ENCODE measurements at places on chromosomes 1 and 21.

- no peak for DNase-seq
Observed at GRCh38 chr1:66779475-66780078, 21.5 kb downstream of the INSL5 start.

GRCh38 chr1:168045311-168045710 lies 91.4 kb downstream of the GPR161 start:
- no peak for DNase-seq

GRCh38 chr1:170262276-170262939 lies 116.6 kb downstream of the NTMT2 start:
- DNase-seq = no peak

GRCh38 chr1:166920561-166921475 lies 44.8 kb upstream of the TADA1 start:
- DNase-seq = no peak

GRCh38 chr21:16942703-16943102 lies 570.1 kb upstream of the CXADR start:
- peak; percentile 6 for DNase-seq

DNA sequence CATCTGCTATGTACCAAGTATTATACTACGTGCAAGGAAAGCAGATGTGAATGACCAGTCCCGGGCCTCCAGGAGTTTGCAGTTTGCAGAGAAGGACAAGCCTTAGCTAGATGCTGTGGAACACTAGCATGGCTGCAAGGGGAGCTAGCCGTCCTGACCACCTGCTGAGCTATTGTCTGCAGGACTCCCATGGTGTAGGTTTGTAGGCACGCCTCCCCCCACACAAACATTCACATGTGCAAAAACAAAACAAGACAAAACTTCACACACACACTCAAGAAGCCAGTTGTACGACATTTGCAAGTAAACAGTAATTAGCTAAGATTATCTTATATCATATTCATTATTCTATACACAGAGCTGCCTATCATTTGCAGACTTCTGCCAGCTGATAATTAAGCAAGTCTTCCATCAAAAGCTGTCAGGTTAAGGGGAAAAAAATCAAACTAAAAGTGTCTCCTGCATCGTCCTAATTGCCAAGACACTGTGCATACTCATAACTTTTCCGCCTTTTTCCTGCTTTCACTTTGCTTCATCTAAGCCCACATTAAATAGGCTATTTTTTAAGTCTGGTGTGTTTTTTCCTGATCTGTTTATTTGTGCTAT lies 10.7 kb upstream of the HNRNPU start:
- DNase-seq = no peak

DNA sequence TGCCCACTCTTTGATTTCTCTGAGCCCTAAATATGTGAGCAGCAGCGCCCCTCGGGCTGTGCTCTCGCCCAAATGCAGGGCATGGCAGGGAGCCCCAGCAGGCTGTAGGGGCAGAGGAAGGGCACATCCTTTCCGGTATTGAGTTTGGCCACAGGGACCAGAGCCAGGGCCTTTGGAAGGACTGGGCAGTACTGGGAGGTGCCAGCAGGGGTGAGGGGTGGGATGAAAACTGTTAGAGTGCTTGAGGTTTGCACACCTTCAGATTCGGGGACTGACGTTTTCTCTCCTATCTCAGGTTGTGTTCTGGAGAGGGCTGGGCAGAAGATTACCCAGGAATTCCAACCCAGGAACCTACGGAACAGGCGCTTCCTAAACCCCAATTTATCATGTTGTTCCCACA lies 2.2 kb upstream of the ATP1A2 start:
- DNase-seq = no peak

DNA sequence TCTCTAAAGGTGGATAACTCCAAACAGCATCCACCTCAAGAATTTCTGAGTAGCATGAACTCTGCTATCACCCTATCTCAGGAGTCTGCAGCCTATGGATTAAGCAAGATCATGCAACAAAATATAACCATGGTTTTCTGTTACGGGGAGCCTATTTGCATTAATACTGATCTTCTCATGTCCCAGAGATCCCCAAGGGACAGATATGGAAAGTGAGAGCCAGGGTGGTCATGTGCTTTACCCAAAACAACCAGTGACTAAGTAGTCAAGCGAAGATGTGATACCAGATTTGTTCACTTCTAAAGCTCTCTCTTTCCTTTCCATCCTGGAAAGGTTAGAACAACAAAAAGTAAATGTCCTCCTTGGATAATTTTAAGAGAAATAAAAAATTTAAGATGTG lies 125.1 kb downstream of the PRRX1 start:
- DNase-seq = no peak

DNA sequence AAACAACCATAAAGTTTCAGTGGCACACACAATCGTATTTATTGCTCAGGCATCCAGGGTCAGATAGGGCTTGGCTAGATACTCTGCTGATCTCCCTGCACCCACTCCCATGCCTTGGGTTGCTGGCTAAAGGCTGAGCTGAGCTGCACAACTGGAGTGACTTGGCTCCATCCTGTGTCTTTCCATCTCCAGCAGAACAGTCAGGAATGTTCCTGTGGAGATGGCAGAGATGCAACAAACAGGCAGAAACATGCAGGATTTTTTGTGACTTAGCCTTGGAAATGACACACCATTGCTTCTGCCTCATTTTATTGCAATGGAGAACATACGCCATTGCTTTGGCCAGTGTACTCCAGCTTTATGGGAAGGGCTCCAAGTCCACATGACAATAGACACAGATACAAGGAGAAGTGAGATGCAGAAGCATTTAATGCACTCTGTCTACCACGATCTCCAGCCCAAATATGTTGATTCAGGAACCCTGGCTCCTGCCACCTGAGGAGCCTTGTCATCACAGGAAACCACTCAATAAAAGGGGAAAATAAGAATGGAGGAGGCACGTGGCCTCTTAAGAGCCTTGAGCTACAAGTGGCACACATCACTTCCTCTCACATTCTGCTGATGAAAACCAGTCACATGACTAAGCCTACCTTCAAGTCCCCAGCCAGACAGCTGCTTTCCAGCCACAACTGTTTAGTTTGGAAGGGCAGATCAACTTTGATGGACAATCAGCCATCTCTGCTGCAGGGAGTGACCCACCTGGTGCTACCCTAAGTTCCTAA lies 10.1 kb upstream of the GUCA2B start:
- DNase-seq = no peak

DNA sequence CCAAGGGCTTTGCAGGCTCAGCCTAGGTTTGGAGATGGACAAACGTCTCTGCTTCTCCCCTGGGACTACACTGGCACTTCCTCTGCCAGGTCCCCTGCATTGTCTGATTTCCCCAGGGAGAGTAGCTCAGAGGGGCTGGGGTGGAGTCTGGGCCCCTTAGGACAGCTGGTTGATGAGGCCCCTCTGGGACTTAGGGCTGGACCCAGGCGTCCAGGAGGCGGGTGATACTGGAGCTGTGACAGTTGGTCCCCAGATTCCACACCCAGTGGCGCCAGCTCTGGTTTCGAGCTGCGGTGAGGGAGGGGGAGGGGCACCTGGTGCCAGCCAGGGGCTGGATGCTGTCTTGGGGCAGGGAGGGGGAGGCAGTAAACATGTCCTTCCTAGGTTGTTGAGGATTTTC lies 7.4 kb upstream of the MEX3A start:
- DNase-seq = no peak

GRCh38 chr1:173823781-173824314 lies 625 bp upstream of the DARS2 start:
- DNase-seq = no peak

GRCh38 chr1:85319931-85320330 lies 43.5 kb upstream of the BCL10 start:
- no peak for DNase-seq

DNA sequence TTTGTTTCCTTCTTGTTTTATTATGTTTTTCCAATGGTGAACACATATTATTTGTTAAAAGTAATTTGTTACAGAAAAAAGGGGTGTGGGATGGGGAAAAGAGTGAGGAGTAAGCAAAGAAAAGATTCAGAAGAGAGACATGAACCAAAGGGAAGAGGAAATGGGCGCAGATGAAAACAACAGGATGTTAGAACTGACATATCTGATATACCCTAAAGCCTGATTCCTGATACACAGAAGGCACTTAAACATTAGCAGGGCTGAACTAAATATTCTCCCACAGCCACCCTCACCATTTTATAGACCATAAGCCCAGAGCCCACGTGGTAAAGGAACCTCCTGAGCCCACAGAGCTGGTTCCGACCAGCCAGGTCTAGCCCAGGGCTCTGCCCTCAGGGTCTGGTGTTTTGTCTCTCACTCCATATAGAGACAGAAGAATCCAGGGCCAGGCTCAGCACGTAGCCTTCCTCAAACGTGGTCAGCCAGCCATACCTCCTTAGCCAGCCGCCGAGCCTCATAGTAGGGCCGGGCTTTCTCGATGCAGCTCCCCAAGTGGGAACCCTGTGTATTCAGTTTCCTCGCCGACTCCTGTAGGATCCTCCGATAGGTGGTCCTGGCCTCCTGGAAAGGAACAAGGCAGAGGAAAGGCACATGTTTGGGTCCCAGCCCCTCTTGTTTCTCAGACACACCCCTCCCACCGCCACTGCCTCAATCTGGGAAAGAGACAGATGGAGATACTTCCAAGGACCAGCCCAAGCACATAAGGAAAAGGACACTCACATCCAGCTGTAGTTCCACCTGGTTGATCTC lies 9.5 kb downstream of the SH3BP5L start:
- no peak for DNase-seq

GRCh38 chr21:31735511-31735992 lies 3.6 kb upstream of the SCAF4 start:
- no peak for DNase-seq

DNA sequence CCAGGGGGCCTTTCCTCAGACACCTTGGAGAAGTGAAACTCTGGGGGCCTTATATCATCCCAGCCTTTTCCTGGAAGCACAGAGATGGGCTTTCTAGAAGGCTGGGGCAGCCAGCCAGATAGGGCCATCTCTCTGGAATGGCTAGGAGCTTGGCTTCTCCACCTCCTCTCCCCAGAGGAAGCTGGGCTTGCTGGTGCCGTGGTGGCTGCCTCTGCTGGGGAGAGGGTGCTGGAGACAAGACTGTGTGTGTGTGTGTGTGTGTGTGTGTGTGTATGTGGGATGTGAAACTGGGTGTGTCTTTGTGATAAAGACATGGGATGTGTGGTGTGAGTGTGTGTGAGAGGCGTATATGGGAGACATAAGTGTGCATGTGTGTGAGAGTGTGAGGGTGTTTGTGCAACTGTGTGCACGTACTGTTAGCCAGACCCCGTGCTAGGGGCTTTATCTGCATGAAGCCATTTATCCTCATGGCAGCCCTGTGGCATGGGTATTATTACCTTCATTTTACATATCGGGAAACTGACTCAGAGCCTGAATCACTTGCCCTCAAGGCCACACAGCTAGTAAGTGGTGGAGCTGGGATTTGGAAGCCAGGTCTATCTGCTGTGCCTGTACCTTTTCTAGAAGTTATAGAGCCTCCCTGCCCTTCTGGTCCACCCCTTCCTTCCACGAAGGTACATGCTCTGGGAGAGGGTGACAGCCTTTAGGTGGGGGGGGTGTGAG lies 44.2 kb downstream of the PTPRU start:
- peak; percentile 64 for DNase-seq

GRCh38 chr1:52551507-52552235 lies 1.2 kb downstream of the TUT4 start:
- DNase-seq = peak; percentile 51

DNA sequence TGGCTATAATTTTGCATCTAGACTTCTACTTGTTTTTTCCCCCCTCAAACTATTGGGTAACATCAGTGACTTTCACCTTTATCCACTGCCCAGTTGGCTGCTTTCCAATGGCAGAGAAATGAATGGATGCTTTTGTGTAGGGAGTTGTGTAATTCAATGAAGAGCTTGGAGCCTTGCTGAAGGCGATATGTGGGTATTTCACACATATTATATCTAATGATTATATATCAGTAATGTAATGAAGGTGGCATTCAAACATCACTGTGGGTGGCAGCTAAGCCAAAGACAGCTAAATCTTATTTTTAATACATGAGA lies 81.2 kb downstream of the TGFB2 start:
- DNase-seq = peak; percentile 87

DNA sequence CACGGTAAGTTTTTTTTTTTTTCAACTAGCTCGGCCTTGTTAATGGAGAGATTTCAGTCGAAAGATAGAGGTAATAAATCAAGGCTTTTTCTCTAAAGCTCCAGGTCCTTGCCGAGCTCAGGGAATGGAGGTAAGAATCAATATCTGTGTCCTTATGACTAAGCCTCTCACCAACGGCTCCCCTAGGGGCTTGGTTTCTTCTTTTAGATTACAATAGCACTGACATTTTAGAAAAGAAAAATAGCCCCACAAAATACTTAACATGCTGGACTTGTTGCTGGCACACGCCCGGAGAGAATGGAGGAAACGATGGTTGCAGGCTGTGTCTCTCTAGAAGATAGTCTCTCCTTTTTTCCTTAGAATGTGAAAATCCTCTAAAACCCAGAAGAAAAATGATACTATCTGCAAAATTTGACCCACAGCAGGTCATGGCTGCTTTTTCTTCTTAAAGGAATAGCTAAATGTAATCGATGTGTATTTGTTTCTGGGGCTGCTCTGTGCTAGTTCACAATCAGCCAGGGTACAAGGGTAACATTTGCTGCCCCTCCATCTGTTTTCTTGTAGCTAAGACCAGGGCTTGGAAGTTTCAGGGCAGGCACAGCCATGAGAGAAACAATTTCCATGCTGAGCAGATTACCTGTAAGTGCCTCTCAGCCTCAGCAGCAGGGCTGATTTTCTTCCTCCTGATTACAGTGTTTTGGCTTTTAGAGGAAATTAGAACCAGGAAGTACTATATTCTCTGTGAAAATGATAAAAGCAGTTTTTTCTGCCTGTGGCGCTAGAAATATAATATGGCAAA lies 86.2 kb upstream of the GNG12 start:
- no peak for DNase-seq

DNA sequence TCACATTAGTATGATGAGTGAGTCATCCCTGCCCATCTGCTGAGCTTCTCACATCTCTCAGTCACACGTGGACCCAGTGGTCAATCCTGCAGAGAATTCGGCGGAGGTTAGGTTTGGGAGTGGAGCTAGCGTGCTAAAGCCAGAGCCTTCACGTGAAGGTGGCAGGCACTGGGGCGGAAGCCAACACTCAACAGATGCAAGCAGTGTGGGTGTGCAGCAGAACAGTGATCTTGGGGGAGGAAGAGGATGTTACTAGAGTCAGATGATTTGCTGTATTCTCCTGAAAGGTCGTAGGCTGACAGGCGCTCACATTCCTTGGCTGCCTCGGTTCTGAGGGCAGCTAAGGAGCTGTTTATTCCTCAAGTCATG lies 6.7 kb downstream of the C1orf115 start:
- DNase-seq = no peak

- DNase-seq = peak; percentile 44
Observed at GRCh38 chr1:109821831-109822745, 58.4 kb upstream of the EPS8L3 start.

GRCh38 chr1:53336146-53336545 lies 8.3 kb upstream of the LRP8 start:
- no peak for DNase-seq

All from PC-3 (cell line).